Ovary (tissue), 10 donors: ENCODE measurements at places on chromosomes 11 and 22. TPM values are rescaled to one million over a fixed set of nuclear protein-coding genes. Genes with fewer than 3 reads are reported as not detected.

The POLD4 gene
- polyA plus RNA-seq = 87.8 TPM

The KREMEN1 gene
- 15.4 TPM for polyA plus RNA-seq

The ARHGAP42 gene
- 5.1 TPM for polyA plus RNA-seq

The VPS11 gene
- 40.1 TPM for polyA plus RNA-seq

The OR2D2 gene
- polyA plus RNA-seq = not detected

The SLC6A5 gene
- polyA plus RNA-seq = not detected

The SLC29A2 gene
- polyA plus RNA-seq = 0.70 TPM

The ROBO4 gene
- 7.8 TPM for polyA plus RNA-seq

The CD248 gene
- 6.3 TPM for polyA plus RNA-seq

The APOL1 gene
- 75.9 TPM for polyA plus RNA-seq

The CTSW gene
- polyA plus RNA-seq = 0.75 TPM

The UBQLNL gene
- 0.73 TPM for polyA plus RNA-seq

The KCNE3 gene
- 10.4 TPM for polyA plus RNA-seq

The NCAM1 gene
- 106 TPM for polyA plus RNA-seq

The PGM2L1 gene
- 1.5 TPM for polyA plus RNA-seq

The CALCA gene
- not detected for polyA plus RNA-seq

The C11orf52 gene
- polyA plus RNA-seq = 2.4 TPM

The MAPK12 gene
- polyA plus RNA-seq = 26.5 TPM

The FAM227A gene
- 0.76 TPM for polyA plus RNA-seq
